Liver (tissue), 10 donors: ENCODE measurements at places on chromosomes 2 and 18. TPM values are rescaled to one million over a fixed set of nuclear protein-coding genes. Genes with fewer than 3 reads are reported as not detected.

- no peaks in the 10 kb centered on the region for H3K36me3 ChIP-seq
- H3K27me3 ChIP-seq = no peaks in the 10 kb centered on the region
- H3K27ac ChIP-seq = no peak overlapping the region
- H3K4me1 ChIP-seq = no peaks in the 10 kb centered on the region
- H3K4me3 ChIP-seq = no peak overlapping the region
Observed at GRCh38 chr2:6728156-6728555, 137.6 kb downstream of the CMPK2 start.

DNA sequence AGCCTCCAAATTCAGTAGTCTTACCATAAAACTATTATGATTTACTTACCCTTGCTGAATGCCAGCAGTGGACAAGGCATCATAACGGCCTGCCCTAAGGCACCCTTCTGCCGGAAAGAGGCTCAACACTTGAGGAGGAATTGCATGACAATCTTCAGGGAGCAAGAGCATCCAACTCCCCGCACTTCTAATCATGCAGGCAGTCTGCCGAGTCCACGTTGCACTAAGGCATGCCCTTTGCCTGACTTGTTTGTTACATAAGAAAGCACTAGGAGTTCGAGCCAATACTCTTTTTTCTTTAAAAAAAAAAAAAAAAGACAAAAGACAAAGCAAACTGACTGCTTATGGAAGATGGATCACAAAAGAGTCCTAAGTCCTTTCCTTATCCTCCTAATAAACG, 17.9 kb upstream of the SPTBN1 start:
- no peak overlapping the region for H3K4me3 ChIP-seq
- H3K27me3 ChIP-seq = no peaks in the 10 kb centered on the region
- H3K4me1 ChIP-seq = no peaks in the 10 kb centered on the region
- DNase-seq = no peak
- no peak overlapping the region for H3K27ac ChIP-seq

- no peak overlapping the region for H3K27ac ChIP-seq
- H3K36me3 ChIP-seq = no peaks in the 10 kb centered on the region
- no peak for DNase-seq
- H3K27me3 ChIP-seq = no peaks in the 10 kb centered on the region
- H3K4me1 ChIP-seq = no peaks in the 10 kb centered on the region
- no peak overlapping the region for H3K4me3 ChIP-seq
Observed at GRCh38 chr2:166193407-166193806, 65.6 kb upstream of the SCN1A start.

DNA sequence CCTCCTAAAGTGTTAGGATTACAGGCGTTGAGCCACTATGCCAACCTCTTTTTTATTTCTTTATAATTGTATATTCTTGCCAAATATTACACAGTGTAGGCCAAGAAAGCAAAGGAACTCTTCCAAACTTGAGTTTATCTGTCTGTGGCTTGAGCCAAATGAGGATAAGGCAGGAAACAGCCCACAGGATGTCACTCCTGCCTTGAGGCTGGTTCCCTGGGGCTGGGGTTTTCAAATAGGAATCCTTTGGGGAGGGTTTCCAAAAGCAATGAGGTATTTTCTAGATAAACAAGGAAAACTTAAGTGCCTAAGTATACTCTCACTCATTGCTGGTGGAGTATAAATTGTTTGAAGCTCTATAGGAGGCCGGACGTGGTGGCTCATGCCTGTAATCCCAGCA, 56.4 kb downstream of the ADCY3 start:
- DNase-seq = no peak
- H3K36me3 ChIP-seq = no peaks in the 10 kb centered on the region
- no peaks in the 10 kb centered on the region for H3K27me3 ChIP-seq
- no peaks in the 10 kb centered on the region for H3K4me1 ChIP-seq
- H3K4me3 ChIP-seq = no peak overlapping the region

DNA sequence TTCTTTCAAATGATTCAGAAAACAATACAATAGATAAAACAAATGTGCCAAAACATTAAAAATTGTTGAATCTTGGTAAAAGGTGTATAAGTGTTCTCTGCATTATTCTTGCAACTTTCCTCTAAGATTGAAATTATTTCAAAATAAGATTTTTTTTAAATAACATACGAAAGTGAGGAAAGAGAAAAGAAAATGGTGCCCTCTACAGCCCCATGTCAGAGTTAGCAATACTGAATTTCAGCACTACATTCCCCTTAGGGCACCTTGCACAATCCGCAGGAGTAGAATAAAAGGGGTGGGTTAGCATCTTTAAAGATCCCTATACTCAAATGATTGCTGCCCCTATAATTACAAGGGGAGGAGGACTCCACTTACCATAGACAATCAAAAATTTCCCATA, 433.7 kb downstream of the BCL11A start:
- H3K27ac ChIP-seq = no peak overlapping the region
- no peaks in the 10 kb centered on the region for H3K27me3 ChIP-seq
- DNase-seq = no peak
- no peaks in the 10 kb centered on the region for H3K4me1 ChIP-seq
- H3K4me3 ChIP-seq = no peak overlapping the region

DNA sequence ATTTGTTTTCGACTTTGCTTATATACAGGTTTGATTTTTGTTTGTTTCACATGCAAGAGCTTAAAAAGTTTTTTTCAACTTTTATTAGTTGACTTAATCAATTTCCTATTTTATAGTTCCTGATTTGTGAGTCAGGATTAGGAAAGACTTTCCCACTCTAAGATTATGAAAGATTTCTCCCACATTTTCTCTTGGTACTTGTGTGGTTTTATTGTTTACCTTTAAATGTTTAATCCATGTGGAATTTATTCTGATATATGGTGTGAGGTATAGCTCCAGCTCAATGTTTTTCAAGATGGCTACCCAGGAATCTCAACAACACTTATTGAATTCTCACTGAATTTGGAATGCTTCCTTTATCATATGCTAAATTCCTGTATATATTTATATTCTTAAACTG, 117.8 kb upstream of the LGALSL start:
- no peak for DNase-seq
- H3K36me3 ChIP-seq = no peaks in the 10 kb centered on the region
- no peaks in the 10 kb centered on the region for H3K27me3 ChIP-seq
- H3K4me3 ChIP-seq = no peak overlapping the region

DNA sequence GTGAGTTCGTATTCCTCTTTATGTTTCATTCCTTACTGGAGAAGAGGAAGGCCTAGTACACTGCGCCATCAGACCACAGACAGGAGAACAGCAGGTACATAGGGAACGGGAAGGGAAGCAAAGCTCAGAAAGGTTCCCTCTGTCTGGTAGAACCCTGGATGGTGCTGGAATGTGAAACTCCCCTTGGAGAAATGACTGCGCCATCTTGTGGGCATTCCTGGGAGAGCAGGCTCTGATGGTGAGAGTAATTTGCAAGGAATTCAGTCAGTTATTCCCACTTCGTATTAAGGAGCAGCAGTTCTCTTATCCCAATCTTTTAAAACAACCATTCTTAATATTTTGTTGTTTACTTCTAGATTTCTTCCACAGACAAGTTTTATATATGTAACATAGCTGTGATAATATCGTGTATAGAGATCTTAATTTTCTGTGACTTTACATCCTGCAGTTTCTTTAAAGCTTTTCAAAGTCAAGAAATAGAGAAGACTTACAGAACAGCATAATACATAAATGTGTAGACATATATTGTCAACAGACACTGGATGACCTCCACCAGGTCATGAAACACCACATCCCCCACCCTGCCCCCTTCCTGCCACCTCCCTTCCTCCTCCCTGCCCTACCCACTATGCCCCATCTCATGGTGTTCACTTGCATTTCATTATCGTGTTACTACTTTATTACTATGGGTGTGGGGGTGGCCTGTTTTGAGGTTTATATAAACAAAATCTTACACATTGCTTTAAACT, 83.9 kb downstream of the ARHGEF4 start:
- H3K27ac ChIP-seq = no peak overlapping the region
- no peaks in the 10 kb centered on the region for H3K36me3 ChIP-seq
- no peaks in the 10 kb centered on the region for H3K4me1 ChIP-seq
- DNase-seq = peak; percentile 75
- no peaks in the 10 kb centered on the region for H3K27me3 ChIP-seq

GRCh38 chr2:157805519-157805918, 70.6 kb downstream of the ACVR1 start:
- peaks cover 8% of the 10 kb centered on the region for H3K4me1 ChIP-seq
- no peak overlapping the region for H3K27ac ChIP-seq

DNA sequence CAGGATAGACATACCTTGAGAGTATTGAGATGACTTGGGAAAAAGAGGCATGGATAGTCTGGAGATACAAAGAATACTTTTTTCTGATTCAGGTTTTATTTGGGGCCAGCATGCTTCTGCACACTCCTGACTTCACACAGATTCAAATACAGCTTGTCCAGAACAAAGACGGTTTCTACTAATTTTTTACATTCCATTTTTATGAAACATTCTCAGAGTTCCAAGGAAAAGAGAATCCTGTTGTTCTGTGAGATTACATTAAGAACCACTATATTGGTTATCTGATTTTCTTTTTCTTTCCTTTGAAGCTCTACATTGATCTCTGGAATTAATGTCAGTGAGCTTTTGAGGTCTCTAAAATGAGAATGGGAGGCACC, 41.0 kb downstream of the PTPRM start:
- no peak overlapping the region for H3K4me3 ChIP-seq
- no peak for DNase-seq
- H3K27ac ChIP-seq = no peak overlapping the region
- H3K27me3 ChIP-seq = no peaks in the 10 kb centered on the region
- no peaks in the 10 kb centered on the region for H3K4me1 ChIP-seq

DNA sequence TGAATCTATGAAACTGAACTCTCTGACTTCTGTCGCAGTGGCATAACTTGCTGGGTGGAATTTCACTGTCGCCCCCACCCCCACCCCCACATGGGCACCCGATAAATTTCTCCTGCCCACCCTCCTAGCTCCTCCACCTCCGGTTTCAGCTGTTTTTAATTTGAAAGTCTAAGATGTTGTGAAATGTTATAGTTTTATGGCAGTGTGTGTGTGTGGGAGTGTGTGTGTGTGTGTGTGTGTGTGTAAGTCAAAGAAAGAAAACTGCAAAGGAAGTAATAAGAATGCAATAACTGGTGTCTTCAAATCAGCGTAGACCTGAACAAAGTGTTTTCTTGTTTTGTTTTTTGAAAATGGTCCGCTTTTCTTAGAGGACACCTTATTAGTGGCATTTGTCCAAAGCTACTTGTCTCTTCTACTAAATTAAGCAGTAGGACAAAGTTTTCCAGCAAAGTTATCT, 388 bp downstream of the DTNA start:
- H3K36me3 ChIP-seq = no peaks in the 10 kb centered on the region
- no peaks in the 10 kb centered on the region for H3K4me1 ChIP-seq
- no peak overlapping the region for H3K27ac ChIP-seq
- no peak for DNase-seq

DNA sequence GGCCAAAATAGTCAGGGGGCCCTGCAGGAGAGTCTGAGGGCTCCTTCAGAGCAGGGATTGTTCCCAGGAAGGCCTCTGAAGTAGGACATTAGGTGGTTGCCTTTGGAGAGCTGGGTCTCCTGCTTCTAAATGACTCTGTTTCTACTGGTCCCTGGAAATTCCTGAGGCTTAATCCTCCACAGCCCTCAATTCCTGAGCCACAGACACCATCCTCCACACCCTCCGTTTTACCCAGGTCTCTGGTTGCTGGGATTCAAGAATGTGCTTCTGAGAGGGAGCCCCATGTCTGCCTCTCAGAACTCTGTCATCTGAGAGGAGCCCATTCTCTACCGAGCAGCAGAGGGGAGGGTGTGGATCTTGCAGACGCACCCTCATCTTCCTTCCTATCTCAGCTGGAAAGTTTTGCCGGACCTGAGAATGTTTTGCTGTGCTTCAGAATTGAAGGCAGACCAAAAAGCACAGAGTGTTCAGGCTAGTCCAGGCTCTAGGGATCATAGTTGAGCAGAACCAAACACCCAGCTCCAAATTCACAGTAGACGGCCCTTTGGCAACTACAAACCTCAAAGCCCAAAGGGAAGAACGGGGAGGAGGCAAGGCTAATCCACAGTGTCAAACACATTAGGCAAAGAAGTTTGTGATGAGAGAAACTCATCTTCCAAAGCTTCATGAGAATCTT, 8.1 kb downstream of the VIT start:
- peaks cover 3% of the 10 kb centered on the region for H3K27me3 ChIP-seq
- H3K36me3 ChIP-seq = no peaks in the 10 kb centered on the region
- no peak overlapping the region for H3K4me3 ChIP-seq
- H3K4me1 ChIP-seq = peaks cover 1% of the 10 kb centered on the region
- no peak for DNase-seq

SLC66A3 gene
- total RNA-seq = 11.5 TPM

SUMO1 gene
- 42.7 TPM for total RNA-seq

PDE1A gene
- 5.2 TPM for total RNA-seq

VAMP5 gene
- 9.7 TPM for total RNA-seq

CD8B2 gene
- total RNA-seq = 0.05 TPM

CDH7 gene
- not detected for total RNA-seq
